ENCODE measurements at places on chromosomes 6 and 20.

DNA sequence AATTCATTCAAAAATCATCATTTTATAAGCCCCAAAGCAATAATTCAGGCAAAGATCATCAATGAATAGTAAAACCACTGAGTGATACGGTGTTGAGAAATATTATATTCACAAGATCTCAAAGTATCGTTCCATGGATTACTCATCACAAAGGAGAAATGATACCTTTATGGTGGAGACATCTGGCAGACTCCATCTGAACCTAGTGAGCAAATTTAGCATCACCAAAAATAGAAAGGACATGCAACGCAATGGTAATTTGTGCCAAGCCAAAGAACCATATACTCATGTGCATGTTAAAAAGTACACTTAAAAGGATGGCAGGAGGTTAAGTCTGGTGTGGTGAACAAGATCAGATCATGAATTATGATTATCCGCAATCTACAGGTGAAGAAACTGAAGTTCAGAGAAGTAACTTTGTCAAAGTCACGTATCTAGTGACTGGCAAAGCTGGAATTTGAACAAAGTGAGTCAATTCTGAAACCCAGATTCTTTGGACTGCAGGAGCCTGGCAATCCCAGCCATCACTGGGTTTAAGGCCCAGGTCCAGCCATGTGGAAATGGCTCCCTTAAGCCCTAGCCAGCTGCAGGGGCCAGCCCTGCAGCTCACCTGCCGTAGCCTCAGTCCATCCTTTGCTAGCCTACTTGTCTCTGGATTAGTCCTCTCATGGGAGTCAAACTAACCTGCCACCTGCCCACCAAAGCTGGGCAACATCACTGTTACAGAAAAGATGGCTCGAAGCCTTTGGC is 68.3 kb downstream of the PDE10A start:
- DNase-seq = no peak

DNA sequence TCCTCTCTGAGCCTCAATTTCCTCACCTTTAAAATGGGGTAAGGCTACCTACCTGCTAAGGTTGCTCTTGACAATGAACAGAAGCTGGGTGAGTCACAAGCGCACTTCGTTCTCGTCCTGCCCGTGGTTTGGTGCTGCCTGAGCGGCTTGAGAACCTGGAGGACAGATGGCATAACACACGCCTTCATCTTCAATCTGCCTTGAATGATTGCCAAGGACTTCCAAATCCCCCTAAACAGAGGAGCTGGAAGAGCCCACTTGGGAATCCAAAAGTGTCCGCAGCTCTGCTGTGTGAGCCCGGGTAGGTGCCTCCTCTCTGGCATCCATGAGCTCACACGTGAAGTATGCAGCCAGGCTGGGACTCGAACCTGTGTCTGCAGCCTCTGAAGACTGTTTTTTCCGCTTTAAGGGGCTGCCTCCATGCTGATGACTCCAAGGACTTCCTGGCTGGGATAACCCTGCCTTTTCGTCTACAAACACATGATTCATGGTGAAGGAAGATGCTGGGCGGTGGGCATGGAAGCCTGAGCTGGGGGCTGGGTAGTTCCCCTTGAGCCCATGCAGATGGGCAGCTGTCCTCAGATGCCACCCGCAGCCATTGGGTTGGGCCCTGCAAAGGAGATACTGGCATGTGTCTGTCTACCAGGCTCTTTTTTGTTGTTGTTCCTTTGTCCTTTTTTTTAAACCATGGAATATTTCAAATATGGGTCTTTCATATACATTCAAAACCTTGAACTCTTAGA is 25.3 kb upstream of the CSNK2A1 start:
- no peak for DNase-seq

DNA sequence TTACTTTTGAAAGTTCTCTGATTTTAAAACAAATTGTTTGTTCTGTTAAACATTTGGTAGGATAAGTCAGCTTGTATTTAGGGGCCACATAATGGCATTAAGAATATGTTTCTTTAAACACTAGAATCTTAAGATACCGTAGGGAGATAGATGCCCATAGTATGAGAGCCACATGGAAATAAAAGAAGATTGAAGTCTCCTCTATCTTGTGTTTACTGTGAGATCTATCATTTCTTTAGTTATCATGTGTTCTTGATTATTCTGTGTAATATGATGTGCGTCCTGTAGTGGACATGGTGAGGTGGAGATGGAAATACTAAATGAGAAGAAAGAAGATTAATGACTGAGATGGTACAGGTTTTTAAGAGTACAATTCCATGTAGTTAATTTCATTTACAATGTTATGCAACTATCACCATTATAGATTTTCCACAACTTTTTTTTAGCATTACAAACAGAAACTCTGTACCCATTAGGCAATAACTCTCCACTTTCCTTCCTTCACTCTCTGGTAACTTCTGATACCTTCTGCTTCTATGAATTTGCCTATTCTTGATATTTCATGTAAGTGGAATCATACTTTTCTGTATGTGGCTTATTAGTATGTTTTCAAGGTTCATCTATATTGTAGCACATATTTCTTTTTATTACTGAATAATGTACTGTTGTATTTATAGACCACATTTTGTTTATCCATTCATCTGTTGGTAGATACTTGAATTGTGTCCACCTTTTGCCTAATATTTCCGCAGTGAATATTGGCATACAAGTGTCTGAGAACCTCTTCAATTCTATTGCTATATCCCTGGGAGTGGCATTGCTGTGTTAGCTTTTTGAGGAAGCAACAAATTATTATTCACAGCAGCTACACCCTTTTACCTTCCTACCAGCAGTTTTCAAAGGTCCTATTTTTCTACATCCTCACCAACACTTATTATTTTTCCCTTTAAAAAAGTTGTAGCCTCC is 11.5 kb downstream of the RNF146 start:
- DNase-seq = no peak

- DNase-seq = no peak
These were observed 643 bp upstream of the SLC35D3 start for GRCh38 chr6:136921381-136921935.

DNA sequence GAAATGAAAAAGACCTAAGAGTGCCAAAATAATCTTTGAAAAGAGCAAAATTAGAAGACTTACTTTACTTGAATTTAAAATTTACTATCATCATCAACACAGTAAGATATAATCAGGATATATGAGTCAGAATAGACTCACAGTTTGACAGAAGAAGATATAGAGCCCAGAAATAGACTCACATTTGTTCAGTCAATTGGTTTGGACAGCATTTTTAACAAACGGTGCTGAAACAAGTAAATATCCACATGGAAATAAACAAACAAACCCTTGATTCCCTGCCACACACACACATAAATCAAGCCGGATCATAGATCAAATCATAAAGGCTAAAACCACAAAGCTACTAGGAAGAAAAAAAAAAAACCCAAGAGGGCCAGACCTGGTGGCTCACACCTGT is 291.1 kb downstream of the ADGRG6 start:
- no peak for DNase-seq

GRCh38 chr6:117028256-117028655 is 151.2 kb downstream of the RFX6 start:
- no peak for DNase-seq
